ENCODE measurements at places on chromosomes 6 and 20.

DNA sequence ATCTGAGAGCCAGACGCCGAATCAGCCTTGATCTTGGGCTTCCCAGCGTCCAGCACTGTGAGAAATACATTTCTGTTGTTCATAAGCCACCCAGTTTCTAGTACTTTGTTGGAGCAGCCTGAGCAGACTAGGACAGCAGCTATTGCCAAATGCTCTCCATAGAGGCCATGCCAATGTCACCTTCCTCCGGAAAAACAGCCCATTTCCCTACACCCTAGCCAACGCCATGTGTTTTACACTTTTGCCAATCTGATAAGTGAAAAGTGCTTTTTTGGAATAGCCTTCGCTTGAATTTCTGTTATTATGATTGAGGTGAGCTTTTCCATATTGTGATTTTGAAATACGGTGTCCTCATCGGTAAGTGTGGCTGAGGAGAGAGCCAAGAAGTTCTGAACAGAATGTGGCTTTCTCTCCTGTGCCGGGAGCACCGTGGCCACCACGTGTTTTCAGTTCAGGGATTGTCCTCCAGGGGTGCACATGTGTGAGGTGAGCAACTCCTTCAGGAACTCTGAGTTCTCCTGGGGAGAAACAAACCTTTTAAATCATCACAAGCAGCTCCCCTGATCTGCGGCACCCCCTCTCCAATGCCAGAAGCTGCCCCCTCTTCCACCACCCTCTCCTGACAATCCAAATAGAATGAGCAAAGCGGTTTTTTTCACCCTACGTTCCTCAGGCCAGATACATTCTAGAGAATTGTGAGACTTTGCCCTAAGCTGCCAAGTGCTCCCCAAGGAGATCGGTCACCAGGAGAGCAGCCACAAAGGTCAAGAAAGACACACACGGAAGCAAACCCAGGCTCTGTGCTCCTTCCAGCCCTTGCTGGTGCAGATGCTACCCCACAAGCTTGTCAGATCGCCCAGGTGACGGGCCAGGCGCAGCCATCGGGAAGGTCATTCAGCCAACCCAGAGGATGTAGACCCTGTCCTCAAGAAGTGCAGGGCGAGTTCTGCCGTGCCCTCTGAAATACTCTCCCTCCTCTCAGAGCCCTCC, 36.0 kb downstream of the TAF8 start:
- DNase-seq, result no peak

DNA sequence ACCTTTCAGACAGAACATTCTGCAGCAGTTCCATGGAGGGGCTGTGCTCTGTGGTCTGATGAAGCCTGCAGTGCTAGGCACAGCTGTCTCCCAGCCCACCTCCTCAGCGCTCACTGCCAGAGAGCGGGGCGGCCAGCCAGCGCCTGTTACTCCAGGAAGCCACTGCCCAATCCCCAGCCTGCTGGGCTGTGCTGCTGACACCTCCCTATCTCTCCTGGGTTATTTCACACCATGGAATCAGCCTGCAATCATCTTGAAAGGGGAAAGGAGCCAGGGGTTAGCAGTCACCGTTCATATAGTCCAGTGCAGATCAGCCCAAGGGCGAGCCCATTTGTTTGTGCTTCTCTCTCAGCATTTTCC, 46.3 kb upstream of the NHSL1 start:
- no peak for DNase-seq

DNA sequence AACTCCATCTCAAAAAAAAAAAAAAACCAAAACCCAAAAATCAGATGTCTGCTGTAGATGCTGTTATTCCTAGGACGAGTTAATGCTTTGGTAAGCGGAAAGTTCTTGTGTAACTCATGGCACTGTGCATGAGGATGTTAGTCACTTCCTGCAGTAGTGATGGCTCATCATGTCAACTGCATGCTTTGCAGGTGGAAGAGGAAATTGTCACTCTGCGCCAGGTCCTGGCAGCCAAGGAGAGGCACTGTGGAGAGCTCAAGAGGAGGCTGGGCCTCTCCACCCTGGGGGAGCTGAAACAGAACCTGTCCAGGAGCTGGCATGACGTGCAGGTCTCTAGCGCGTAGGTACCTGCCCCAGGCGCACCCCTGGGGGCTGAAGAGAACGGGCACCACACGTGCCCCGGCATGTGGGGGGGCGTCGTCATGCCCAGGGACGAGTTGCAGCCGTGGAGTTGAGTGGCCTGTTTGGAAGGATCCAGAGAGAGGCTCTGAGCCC, 8.5 kb downstream of the TPD52L2 start:
- no peak for DNase-seq

DNA sequence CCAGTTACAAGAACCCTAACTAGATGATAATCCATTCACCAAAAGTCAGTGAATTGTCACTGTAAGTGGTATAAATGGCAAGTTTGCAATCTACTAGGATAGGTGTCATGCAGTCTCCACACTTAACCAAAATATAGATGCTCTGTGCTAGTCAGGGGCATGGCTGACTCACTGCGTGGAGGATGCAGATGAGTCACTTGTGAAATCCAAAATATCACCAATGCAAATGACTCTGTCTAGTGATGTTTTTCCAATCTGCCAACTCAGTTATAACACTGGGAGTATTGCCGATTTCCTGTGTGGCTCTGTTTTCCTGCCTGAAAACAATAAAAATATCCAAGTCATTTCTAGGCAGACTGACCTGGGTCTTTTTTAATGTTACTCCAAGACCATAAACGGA, 47.8 kb upstream of the NRSN1 start:
- no peak for DNase-seq

DNA sequence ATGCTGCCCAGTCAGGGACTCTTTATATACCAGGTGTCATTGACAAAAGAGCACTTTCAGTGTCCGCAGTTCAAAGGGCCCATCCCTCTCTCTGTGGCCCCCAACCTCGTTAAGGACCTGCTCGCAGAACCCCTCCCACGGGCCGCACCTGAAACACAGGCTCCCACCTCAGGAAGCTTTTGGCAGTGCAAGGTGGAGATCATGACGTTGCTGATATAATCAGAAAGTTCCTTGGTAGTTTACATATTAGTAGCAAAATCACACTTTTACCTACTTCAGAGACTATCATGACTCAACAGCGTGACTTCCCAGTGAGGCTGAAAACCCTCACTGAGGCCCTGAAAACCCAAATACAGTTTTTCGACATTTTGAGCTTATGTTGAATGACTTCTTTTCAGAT, 4.1 kb downstream of the TTLL2 start:
- no peak for DNase-seq

GRCh38 chr6:70150521-70150920, 152.4 kb downstream of the COL9A1 start:
- no peak for DNase-seq

- DNase-seq, result no peak
These were observed 1175.3 kb upstream of the GJE1 start for GRCh38 chr6:140957386-140957785.

GRCh38 chr6:169293196-169293595, 39.5 kb upstream of the THBS2 start:
- DNase-seq, result no peak

- DNase-seq, result no peak
These were observed 21.1 kb downstream of the CHMP4B start for GRCh38 chr20:33832103-33832804.

DNA sequence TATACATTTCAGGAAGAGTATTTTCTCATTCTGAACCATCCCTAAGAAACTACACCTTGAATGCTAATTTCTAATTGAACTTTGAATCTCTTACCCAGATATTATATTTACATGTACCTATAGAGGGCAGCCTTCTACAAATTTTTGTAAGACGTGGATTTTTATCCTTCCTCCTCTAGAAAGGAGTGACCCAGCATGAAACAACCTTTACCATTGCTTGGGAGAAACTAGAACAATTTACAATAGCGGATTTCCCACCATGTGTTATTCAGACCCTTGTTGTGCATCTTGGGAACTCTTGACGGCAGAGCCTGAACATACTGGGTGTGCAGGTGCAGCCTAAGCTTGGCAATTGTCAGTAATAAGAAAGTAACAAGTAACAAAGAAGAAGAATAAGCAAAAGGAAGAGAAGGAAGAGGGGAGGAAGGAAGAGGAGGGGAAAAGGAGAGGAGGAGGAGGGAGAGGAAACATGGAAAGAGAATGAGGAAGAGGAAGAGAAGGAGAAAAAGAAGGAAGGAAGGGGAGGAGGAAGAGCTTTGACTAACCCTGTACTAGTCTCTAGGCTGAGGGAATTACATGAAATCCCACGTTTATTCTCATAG, 10.8 kb upstream of the TAAR1 start:
- DNase-seq, result no peak

- no peak for DNase-seq
These were observed 688.6 kb downstream of the CBLN4 start for GRCh38 chr20:55316753-55317152.

- DNase-seq, result no peak
These were observed 179.2 kb downstream of the PHACTR1 start for GRCh38 chr6:12895721-12896120.

- no peak for DNase-seq
These were observed 4.8 kb upstream of the EFHC1 start for GRCh38 chr6:52415333-52415732.

DNA sequence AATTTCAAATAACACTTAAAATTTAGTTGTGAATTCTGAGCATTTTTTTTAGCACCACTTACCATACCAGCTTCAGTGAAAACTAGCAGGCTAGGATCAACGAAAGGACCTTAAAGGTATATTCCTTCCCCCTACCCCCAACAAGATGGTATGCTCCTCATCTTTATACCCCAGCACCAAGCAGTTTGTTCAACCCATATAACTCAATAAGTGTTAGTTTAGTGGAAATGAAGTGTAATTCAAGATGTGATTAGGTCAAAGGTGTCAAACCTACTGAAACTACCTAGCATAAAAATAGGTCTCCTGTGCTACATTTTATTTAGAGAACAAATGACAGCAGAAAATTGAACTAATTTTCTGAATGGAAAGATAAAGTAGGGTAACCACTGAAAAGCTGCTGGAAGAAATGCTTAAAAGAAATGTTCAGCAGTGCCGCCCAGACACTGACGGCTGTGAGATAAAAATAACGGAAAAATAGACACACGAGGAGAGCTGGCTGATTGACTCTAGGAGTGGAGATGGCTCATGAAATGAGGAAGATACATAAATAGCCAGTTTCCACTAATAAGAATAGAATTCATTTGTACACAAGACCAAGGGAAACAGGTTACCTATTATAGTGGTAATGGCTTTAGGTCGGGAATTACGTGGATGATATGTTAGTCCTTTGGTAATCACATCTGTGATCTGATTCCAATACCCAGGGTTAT, 94.8 kb downstream of the IPCEF1 start:
- no peak for DNase-seq

DNA sequence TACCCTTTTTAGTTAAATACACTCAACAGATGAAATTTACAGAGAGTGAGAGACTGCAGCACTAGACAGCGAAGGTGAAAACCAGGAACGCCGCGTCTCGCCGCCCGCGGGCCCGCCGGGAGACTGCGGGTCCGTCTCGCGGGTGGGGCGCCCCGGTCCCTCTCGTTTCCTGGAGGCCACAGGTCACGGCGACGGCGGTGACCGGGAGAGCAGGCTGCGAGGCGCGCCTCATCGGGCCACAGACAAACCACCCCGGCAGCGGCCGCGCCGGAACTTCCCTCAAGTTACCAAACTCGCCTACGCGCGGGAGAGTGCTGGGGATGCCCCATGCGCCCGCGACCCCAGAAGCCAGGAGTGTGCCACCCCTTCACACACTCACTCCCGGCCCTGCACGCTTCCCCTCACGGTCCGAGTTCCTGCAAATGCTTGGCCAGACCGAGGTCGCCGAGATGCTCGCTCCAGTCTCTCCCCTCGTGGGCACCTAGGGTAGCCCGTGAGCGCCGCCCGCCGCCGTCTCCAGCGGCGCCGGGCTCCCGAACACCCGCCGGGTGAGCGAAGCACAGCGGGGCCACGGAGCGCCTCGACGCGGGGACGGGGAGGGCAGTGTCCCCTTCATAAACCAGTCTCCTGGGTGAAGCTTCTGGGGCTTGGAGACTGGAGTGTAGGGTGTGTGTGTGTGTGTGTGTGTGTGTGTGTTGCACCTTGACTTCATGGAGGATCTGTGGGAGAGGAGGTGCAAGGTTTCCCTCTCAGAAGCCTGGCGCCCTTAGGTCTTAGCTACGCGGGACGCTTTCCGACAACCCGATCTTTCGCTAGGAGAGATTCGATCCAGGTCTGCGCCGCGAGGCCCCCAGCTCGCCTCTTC, 1.4 kb downstream of the BACH2 start:
- no peak for DNase-seq

- DNase-seq, result no peak
These were observed 28.1 kb downstream of the PYGB start for GRCh38 chr20:25275813-25276532.

DNA sequence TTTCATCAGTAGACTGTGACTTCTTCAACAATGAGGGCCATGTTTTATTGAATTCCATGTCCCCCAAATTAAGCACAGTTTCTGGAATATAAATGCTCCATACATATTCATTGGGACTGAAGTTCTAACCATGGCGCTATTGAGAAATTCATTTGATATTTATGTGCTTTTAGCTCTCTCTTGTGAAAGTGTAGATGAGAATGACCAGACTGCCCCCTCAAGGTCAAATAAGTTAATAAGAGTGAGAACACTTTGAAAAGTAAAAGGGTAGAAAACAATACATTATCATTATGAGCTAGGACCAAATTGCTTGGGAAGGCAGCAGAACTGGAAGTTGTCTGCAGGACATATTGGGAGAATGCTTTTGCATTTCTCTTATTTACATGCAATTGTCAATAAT, 597.9 kb downstream of the EPM2A start:
- no peak for DNase-seq

GRCh38 chr6:6591778-6592465, 3.4 kb downstream of the LY86 start:
- DNase-seq, result no peak

Data from DND-41 (cell line).